Stimulated activated CD4-positive, alpha-beta T cell treated with anti-CD3 and anti-CD28 coated beads, Interleukin-1b, Interleukin-23, amount 100 ng/mL, for 1 hour (primary cell): ENCODE measurements at places on chromosomes 6 and 20.

GRCh38 chr6:31575335-31575901, at the start of gene TNF:
TNF (plus strand) TSS chr6:31575565; CDS start chr6:31575742, 177 bp downstream.
- DNase-seq: peak; percentile 85

- DNase-seq: no peak
Measured at GRCh38 chr20:51802170-51802751, at the start of gene SALL4. SALL4 (minus strand) TSS chr20:51802521; CDS start chr20:51802408, 113 bp downstream.

GRCh38 chr20:22471156-22471836, 113.1 kb downstream of the FOXA2 start:
- DNase-seq: no peak

DNA sequence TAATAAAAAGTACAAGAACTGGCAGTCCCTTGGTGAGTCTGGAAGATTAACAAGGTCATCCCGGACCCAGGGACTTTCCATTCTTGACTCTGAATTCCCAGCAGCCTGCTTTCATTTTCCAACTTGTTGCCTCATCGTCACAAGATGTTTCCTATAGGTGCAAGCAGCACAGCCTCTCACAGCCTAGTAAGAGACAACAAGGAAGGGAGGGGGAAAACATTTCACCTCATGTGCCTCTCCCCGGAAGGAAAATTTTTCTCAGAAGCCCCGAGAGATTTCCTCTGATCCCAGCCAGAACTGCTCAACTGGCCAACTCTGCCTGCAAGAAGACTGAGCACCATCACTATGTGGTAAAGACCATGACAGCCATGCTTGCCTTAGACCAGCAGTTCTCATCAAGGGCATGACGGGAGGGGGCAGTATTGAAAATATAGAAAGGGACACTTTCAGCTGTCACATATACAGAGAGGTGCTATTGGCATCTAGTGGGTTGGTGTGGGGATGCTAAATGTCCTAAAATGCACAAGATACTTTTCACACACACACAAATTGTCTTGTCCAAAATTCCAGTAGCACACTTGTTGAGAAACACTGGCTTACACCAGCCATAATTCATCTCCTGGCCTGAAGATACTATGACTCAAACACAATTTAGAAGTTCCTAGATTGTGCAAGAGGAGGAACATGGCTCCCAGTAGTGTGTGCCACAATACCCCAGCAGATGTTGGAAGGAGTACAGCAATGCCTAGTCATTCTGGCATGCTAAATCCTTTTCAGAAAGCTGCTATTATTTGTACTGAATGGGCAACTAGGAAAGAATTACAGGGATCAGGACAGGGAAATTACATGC, 10.8 kb upstream of the WTAP start:
- DNase-seq: no peak

DNA sequence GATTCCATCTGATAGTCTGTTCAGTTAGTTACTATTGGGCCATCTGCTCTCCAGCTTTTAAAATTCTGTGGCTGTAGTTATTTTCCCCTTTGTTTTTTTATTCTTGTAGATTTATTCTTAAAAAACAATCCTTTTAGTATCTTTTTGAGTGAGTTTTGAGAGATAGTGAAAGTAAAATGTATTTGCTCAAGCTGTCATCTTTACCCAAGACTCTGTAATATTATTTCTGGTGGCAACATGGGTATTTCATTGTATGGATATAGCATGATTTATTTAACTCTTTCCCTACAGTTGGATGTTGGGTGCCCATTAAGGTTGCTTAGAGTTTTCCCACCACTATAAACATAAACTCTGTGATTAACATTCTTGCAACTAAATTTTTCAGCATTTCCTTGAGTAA, 24.6 kb downstream of the STK4 start:
- no peak for DNase-seq

DNA sequence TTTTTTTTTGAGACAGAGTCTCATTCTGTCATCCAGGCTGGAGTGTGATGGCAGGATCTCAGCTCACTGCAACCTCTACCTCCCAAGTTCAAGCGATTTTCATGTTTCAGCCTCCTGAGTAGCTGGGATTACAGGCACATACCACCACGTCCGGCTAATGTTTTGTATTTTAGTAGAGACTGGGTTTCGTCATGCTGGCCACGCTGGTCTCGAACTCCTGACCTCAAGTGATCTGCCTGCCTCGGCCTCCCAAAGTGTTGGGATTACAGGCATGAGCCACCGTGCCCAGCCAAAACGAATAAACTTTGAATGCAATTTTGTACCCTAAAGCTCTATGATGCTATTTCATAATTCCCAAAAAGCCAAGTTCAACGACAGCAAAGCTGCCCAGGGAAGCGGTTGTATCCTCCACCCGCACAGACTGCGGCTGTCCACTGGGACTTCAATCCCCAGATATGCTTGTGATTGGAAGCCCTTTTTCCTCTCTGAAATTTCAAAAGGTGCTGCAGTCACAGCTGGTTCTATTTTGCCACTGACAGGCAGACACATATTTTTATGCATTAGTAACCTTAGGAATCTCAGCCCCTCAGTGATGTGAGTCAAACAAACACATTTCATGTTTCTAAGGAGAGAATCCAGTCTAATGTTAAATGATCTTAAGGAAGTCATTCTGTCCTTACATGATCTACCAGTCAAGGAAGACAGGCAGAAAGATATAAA, 8.7 kb upstream of the RAMACL start:
- no peak for DNase-seq

- no peak for DNase-seq
Measured at GRCh38 chr6:154488248-154488593, 22.3 kb downstream of the CNKSR3 start.

- no peak for DNase-seq
Measured at GRCh38 chr6:137494988-137495702, 951 bp upstream of the OLIG3 start.

DNA sequence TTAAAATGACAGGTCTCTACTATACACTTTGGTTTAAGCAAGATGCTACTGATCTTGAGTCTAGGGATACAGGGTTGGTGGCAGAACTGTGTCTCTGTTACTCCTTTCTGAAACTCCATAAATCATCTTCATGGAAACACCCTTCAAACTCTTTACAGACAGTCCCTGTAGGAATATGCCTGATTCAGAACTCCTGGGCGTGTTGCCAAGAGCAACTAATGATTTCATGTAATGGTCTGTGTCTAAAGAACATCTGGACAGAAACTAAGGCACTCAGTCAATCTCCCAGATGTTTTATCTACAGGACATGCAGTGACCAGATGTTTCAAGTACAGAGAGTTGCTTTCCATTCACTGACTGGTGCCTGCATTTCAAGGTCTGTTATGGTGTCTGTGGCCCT, 464.4 kb upstream of the CHD6 start:
- DNase-seq: no peak

DNA sequence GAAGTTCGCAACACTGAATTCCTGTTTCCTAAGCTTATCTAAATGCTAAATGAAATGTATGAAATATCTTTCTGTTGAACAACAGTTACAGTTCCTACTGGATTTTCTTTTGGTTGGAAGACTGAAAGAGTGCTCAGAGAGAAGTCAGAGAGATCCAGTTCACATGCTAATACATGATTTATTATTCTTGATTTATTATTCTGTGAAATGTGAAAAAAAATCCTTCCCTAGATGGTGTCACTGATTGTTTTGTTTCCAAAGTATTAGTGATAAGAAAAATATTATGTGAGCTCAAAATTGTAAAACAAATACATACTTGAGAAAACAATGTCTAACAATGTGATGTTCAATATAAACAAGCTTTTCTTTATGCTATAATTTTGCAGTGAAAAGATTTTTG, 42.1 kb downstream of the ADGRG6 start:
- DNase-seq: no peak

GRCh38 chr6:137894779-137895385, 27.8 kb downstream of the TNFAIP3 start:
- no peak for DNase-seq

DNA sequence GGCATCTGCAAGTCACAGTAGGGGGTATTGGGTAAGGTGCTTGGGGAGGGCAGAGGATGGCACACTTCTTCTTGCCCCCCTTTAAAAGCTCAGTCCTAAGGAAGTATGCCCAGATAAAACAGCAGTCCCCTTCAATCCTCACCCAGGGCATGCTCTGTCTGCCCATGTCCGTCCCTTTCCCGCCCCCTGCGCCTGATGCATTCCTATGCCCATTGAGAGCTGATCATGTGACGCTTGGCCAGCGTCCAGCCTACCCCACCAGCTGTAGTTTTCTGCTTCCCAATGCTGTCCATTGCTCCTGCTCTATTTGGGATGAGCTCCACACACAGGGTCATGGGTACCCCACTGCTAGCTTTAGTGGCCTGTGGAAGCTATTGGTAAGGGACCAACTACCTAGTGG, 8.3 kb downstream of the SIGLEC1 start:
- no peak for DNase-seq

DNA sequence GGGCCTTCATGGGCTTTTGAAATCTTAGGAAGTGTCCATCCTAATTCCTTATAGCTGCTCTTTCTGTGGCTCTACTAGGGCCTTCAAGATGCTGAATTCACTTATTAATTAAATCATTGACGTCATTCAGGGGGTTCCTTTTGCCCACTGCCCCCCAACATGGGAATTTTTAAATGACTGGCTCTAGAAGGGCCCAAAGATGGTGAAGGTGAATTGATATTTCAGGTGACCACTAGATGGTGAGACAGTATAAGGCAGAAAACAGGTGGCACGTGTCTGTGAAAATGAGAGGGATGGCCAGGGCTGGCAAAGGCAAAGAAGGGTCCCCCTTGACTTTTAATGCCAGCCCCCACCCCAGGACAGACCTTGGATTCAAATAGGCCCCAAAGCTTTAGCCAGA, 11.8 kb downstream of the GNAS start:
- DNase-seq: no peak

GRCh38 chr6:72825315-72825911, 203.5 kb downstream of the KCNQ5 start:
- DNase-seq: no peak

DNA sequence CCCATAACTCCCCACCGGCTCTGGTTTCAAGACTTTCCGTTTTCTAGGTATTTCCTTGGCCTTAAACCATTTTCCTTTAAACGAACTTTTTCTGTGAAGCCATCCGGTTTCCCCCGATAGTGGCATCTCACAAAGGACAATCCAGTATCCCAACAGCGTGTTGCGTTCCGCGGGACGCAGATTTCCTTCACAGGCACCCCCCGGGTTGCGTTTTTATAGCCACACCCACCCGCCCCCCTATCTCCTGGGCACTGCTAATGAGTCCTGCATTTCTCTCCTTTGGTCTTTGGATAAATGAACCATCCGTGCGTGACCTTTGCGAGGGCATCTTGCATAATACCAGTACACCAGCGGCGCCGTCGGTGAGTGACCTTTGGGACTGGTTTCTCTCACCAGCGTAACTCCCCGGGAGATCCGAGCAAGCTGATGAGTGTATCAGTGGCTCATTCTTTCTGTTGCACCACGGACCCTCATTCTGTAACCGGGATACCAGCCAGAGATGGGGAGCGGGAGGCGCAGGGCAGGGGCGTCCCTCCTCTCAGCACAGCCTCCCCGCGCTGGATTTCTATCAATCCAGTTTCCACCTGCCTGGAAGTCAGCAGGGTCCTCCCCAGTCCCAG, 586 bp upstream of the NQO2 start:
- DNase-seq: no peak

- DNase-seq: no peak
Measured at GRCh38 chr6:156279261-156279969, 497.8 kb upstream of the ARID1B start.

- no peak for DNase-seq
Measured at GRCh38 chr20:37185686-37186085, 6.3 kb upstream of the MROH8 start.

DNA sequence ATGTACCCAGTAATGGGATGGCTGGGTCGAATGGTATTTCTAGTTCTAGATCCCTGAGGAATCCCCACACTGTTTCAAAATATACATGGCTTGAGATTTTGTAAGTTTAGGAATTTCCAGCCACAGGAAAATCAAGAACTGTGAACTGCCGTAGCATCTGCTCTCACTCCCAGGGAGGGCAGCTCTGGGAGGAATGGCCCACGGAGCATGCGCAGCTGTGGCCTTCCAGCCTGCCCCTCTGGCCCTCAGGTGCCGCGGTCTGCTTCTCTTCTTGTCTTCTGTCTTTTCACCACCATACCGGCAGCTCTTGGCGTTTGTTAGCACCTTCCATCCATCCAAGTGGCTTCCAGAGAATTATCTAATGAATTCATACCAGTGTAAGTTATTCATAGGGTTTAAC, 19.9 kb upstream of the EXOC2 start:
- no peak for DNase-seq

DNA sequence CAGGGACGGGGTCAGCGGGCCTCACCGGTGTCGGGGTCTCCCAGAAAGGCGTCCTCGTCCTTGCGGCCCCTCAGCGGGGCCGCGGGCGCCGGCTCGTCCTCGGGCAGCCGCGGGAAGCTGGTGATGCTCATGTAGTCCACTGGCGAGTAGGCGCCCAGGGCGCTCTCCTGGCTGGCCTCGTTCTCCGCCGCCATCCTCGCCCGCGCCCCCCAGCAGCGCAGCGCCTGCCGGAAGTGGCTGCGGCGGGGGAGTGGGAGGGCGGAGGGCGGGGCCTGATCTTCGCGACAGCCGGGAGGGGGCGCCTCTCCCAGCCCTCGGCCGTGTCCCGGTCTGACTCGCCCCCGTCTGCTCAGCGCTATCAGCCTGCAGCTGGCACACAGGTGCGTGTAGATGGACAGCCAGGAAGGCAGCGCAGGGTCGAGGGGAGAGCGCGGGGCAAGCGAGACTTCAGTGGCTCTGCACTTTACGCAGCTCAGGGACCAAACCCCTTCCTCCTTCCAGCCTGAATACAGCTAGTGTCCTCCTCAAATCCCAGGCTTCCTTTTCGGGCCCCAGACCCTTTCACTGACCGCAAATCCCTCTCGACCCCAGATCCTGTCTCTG, at the start of gene GGT7:
Gene GGT7, minus strand, starts transcription at position 235 of the 603 bp plus-strand sequence. Its CDS starts 41 bp downstream, at position 194.
- DNase-seq: peak; percentile 81

DNA sequence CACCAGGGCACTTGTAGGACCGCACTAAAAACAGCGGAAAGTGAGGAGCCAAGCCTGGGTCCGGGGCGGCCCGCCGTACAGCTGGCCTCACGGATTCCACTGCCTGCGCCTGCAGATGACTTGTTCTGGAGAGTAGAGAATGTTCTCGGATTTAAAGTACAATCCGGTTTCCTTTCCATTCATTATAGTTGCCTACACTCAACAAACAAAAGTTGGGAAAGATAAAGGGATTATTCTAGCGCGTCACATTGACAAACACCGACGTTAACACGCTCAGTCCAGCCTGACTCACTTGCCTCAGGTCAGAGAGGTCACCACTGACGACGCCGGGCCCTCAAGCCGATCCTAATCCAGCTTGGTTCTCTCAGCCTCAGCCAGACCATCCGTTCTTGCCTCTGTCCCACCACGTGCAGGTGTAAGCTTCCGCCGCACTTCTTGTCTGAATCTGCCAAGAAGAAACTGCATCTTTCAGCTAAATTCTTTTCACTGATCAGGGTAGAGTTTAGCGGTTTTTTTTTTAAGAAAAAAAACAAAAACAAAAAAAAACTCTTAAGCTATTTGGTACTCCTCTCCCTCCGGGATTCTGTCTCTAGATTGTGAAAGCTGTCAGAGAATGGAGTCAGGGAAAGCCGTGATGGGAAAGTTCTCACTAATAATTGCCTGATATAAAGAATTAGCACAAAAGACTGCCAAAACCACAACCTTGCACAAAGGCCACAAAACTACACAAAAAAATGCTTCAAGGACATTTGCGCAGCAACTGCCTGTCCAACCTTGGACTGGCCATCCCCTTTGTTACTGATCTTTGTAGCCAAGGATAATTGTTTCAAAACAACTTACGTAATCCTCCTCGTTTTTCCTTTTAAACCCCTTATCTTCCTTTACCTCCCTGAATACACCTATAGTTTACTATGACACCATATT, 1.1 kb upstream of the PHF10 start:
- DNase-seq: peak; percentile 2

GRCh38 chr20:51341581-51341980, 200.9 kb downstream of the NFATC2 start:
- no peak for DNase-seq

- DNase-seq: no peak
Measured at GRCh38 chr6:36320475-36320874, 16.2 kb downstream of the BNIP5 start.
